ENCODE measurements at places on chromosomes 5 and 9. TPM values are rescaled to one million over a fixed set of nuclear protein-coding genes. Genes with fewer than 3 reads are reported as not detected.

- peaks cover 2% of the 10 kb centered on the region for H3K4me1 ChIP-seq
- no peaks in the 10 kb centered on the region for H3K36me3 ChIP-seq
- H3K27me3 ChIP-seq: peaks cover 4% of the 10 kb centered on the region
- no peak overlapping the region for H3K4me3 ChIP-seq
- no peak overlapping the region for H3K27ac ChIP-seq
Measured at GRCh38 chr9:14438232-14439021, 124.5 kb upstream of the NFIB start.

DNA sequence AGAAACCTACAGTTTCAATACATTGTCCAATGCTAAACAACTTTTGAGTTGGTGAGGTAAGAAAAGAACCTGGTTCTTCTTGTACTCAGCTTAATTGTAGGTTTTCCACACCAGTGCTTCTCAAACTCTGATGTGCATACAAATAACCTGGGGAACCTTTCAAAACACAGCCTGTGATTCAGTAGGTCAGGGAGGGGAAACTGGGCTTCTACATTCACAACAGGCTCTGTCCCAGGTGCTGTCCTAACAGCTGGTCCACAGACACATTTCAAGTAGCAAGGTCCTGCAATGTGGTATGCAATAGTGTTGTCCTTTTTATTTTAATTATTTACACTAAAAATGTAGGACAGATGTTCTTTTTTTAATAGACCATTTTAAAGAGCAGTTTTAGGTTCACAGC lies 47.4 kb upstream of the SNCAIP start:
- H3K4me1 ChIP-seq: peaks cover 12% of the 10 kb centered on the region
- no peaks in the 10 kb centered on the region for H3K36me3 ChIP-seq
- no peak for DNase-seq

DNA sequence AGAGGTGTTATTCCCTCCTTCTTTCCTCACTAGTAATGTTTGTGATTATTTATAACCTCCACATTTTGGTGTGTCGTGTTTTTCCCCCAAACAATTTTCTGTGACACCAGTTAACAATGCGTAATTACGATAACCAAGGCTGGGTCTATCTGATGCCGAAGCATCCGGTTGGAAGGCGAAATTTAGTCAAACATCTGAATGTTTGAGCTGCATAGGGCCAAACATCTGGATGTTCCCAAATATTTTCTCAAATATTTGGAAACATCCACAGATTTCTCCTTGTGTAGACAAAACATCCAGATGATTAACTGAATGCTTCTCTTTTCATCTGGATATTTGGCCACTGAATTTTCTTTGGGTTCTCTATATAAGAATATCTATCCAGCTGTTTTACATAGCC lies 371.7 kb downstream of the NFIB start:
- H3K4me1 ChIP-seq: peaks cover 15% of the 10 kb centered on the region
- no peaks in the 10 kb centered on the region for H3K36me3 ChIP-seq
- no peak for DNase-seq
- no peak overlapping the region for H3K27ac ChIP-seq
- H3K4me3 ChIP-seq: no peak overlapping the region

DNA sequence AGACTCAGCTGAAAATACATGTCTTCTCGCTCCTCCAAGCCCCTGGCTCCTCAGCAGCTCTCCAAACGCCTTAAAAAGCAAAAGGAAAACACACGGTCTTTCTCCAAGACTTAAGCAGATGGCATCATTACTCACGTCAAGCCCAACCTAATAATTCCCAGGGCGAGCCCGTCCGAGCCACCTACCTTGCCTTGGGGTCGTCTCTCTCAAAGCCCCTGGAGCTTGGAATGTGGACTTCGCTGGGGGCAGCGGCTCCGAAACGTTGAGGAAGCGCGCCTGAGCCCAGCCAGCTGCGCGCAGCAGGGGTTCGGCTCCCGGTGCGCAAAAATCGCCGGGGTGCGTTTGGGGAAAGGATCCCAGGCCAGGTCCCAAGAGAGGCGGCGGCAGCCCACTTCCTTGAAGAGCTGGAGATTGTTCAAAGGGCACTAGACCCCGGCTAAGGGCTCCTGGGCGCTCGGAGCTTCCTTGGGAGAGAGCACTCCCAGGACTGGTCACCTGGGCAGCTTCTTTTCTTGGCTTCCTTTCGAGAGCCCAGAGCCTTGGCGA lies 395 bp downstream of the DRD1 start:
- H3K36me3 ChIP-seq: no peaks in the 10 kb centered on the region
- H3K27ac ChIP-seq: no peak overlapping the region

DNA sequence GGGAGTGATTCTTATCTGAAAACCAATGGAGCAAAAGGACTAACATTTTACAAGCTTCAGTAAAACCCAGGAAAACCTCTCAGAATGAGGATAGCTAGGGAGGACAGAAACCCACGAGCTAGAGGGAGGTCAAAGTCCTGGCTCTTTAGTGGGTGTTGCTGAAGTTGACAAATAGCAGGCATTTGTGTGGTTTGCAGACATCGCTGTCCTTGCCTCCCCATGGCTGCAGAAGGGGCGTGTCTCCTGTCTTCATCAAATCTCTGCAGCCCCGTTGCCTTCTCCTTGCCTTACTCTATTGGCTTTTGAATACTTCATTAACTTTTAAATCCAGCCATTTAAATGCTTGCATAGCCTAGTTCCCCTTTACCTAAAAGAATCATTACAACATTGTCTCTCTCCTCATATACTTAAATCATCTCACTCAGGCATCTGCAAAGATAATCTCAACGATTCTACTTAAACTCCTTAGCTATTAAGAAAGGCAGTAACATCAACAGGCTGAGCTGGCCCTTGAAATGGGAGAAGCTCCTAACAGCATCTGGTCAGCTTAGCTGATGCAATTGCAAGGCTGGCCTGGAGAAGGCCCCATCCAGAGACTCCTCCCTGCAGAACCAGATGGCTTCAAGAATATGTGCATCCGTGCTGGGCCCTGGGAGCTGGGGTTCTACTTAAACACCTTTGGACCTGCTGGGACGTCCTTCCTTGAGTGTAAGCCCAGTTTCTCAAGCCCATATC lies 152.8 kb upstream of the TAS2R1 start:
- DNase-seq: no peak
- H3K27ac ChIP-seq: no peak overlapping the region
- H3K27me3 ChIP-seq: peaks cover 12% of the 10 kb centered on the region
- H3K4me1 ChIP-seq: peaks cover 19% of the 10 kb centered on the region
- no peak overlapping the region for H3K4me3 ChIP-seq

Gene DND1
- 3.1 TPM for total RNA-seq

Gene CAMK4
- total RNA-seq: 2.1 TPM

Gene BTNL3
- not detected for total RNA-seq

Gene SQSTM1
- total RNA-seq: 113 TPM

Gene ZNF618
- total RNA-seq: 75.3 TPM

DNA sequence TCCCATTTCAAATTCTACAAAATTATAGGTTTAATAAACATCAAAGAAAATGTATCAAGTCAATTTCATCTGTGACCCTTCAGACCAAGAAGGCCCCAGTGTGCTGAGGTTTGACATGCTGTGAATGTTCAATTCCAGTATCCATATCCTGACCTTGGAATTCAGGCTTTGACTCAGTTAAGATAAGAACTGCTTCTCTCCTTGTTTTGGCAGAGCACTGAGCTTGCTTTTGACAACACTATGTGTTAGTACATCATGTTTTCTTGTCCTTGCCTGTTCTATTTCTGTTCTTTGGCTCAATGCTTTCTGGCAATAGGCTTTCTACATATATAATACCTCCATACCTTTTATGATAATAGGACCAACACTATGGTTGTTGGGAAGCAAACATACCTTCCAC lies 105.6 kb downstream of the PLCXD3 start:
- no peaks in the 10 kb centered on the region for H3K27me3 ChIP-seq
- H3K4me1 ChIP-seq: peaks cover 16% of the 10 kb centered on the region
- H3K27ac ChIP-seq: no peak overlapping the region
- DNase-seq: no peak

Gene ITK
- total RNA-seq: not detected

DNA sequence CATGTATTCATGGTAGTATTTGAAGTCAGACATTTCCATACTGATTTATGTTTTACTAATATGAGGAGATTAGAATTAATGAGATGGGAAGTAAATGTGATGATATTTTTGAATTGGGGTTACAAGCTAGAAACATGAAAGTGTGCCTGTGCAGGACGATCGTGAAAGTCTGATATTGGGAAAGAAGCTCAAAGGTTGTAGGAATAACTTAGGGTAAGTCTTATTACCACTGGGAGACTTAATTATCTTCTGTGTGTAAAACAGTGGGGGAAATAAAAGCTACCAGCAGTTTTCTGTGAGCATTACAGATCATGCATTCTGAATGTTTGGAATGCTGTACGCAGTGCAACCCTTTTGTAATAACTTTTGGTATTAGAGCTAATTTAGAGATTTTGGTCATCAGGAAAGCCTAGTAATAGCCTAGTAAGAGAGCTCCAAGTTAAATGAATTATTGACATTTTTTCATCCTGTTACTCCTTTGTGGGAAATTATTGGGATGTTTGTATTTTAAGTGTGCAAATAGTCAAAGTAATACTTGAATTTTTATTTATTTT lies 153.9 kb downstream of the PCSK5 start:
- H3K36me3 ChIP-seq: peaks cover 2% of the 10 kb centered on the region
- no peaks in the 10 kb centered on the region for H3K27me3 ChIP-seq
- no peak overlapping the region for H3K27ac ChIP-seq
- H3K4me1 ChIP-seq: peaks cover 20% of the 10 kb centered on the region

GRCh38 chr5:31172881-31173280 lies 20.6 kb upstream of the CDH6 start:
- no peaks in the 10 kb centered on the region for H3K4me1 ChIP-seq
- H3K4me3 ChIP-seq: no peak overlapping the region
- no peak for DNase-seq
- no peaks in the 10 kb centered on the region for H3K27me3 ChIP-seq
- H3K27ac ChIP-seq: no peak overlapping the region

- peaks cover 27% of the 10 kb centered on the region for H3K27me3 ChIP-seq
- peaks cover 7% of the 10 kb centered on the region for H3K4me1 ChIP-seq
- H3K4me3 ChIP-seq: no peak overlapping the region
- DNase-seq: no peak
- no peak overlapping the region for H3K27ac ChIP-seq
Measured at GRCh38 chr9:130299785-130300615, 34.4 kb downstream of the HMCN2 start.

Gene SLC25A2
- total RNA-seq: 1.1 TPM

Gene ALDH1A1
- total RNA-seq: 188 TPM

Gene NUTM2F
- not detected for total RNA-seq

GRCh38 chr9:94900222-94901018 lies 173.9 kb downstream of the AOPEP start:
- H3K36me3 ChIP-seq: peaks cover 1% of the 10 kb centered on the region
- H3K27ac ChIP-seq: no peak overlapping the region
- H3K27me3 ChIP-seq: no peaks in the 10 kb centered on the region
- DNase-seq: no peak

- DNase-seq: no peak
- no peak overlapping the region for H3K4me3 ChIP-seq
- H3K27ac ChIP-seq: no peak overlapping the region
- H3K27me3 ChIP-seq: no peaks in the 10 kb centered on the region
- H3K36me3 ChIP-seq: no peaks in the 10 kb centered on the region
- H3K4me1 ChIP-seq: no peaks in the 10 kb centered on the region
Measured at GRCh38 chr5:147369742-147370374, 135.0 kb downstream of the STK32A start.

Gene IL7R
- total RNA-seq: not detected

DNA sequence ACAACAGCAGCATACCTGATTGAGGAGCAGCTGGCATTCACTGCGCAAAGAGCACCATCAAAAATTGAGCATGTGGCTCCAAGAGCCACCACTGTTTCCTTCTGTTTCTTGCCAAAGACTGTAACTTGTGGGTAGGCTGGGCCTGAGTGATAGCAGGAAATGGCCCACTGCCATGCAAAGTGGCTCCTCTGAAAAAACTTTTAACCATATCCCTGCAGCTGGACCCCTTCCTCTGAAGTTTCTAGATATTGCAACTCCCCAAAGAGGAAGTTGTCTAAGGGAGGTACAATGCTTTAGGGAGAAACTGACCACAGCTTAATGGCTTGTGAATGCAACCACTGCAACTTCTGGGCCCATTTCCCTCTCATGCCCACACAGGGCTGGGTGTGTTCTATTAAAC lies 355.4 kb upstream of the PDE4D start:
- no peaks in the 10 kb centered on the region for H3K4me1 ChIP-seq
- H3K27ac ChIP-seq: no peak overlapping the region
- DNase-seq: no peak
- H3K27me3 ChIP-seq: no peaks in the 10 kb centered on the region

- no peak overlapping the region for H3K27ac ChIP-seq
- H3K4me3 ChIP-seq: no peak overlapping the region
- peaks cover 23% of the 10 kb centered on the region for H3K4me1 ChIP-seq
- H3K36me3 ChIP-seq: no peaks in the 10 kb centered on the region
- H3K27me3 ChIP-seq: peaks cover 6% of the 10 kb centered on the region
- no peak for DNase-seq
Measured at GRCh38 chr9:110076894-110077725, 130.8 kb downstream of the C9orf152 start.

Gene PCSK5
- total RNA-seq: 7.3 TPM

DNA sequence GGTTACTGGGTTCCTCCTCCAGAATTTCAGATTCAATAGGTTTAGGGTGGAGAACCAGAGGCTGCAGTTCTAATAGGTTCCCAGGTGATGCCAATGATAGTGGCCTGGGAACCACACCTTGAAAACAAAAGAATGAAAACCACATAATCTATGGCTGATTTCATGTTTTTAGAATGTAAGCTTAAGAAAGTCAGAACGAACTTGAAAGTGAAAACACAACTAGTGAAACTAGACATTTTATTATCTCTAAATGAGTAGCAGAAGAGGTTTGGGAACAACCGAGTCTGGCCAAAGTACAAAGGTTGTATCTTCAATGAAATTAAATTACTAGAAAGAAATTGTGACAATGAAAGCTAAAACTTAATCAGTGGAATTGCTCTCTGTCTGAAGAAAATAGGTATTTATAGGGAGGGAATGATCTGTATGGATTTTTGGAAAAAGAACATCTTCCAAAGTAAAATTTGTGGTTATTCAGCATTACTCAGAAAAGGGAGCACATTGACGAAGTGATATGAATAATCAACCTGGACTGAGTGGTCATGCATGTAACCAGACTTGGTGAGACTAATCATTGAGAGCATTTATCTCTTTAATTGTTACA lies 24.9 kb upstream of the CEP120 start:
- no peak overlapping the region for H3K4me3 ChIP-seq
- peaks cover 9% of the 10 kb centered on the region for H3K4me1 ChIP-seq
- no peak for DNase-seq
- H3K27me3 ChIP-seq: no peaks in the 10 kb centered on the region
- no peaks in the 10 kb centered on the region for H3K36me3 ChIP-seq

DNA sequence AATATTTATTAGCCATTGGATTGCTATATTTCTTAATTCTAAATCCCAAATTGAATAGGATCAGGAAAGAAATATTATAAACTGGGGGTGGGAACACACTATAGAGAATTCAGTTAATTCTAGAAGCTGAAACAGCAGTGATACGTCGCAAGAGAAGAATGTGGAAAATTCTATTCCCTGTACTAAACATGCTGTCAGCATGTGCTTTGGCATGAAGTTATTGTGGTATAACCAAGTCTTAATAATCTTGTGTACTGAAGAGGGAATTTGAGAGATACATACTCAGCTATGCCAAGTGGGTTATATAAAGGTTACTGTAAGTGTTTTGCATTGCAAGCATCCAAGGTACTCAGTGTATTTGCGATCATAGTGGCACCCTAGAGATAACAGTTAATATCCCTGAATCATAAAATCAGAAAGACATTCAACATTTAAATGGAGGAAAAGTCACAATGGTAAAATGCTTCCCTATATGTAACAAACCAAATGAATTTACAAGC lies 1492.9 kb upstream of the C9orf72 start:
- no peaks in the 10 kb centered on the region for H3K36me3 ChIP-seq
- no peaks in the 10 kb centered on the region for H3K4me1 ChIP-seq
- no peak overlapping the region for H3K4me3 ChIP-seq
- DNase-seq: no peak
- H3K27me3 ChIP-seq: no peaks in the 10 kb centered on the region

- no peak overlapping the region for H3K4me3 ChIP-seq
- H3K27ac ChIP-seq: no peak overlapping the region
- no peak for DNase-seq
- H3K27me3 ChIP-seq: no peaks in the 10 kb centered on the region
Measured at GRCh38 chr5:138685193-138685745, 68.0 kb upstream of the CTNNA1 start.

All from progenitor cell of endocrine pancreas (in vitro differentiated cells).